Cardiac muscle cell (in vitro differentiated cells and primary cell): ENCODE measurements at places on chromosomes 11 and 22.
A peak's percentile ranks its signal among the peaks of the same experiment; 100 is the strongest.

DNA sequence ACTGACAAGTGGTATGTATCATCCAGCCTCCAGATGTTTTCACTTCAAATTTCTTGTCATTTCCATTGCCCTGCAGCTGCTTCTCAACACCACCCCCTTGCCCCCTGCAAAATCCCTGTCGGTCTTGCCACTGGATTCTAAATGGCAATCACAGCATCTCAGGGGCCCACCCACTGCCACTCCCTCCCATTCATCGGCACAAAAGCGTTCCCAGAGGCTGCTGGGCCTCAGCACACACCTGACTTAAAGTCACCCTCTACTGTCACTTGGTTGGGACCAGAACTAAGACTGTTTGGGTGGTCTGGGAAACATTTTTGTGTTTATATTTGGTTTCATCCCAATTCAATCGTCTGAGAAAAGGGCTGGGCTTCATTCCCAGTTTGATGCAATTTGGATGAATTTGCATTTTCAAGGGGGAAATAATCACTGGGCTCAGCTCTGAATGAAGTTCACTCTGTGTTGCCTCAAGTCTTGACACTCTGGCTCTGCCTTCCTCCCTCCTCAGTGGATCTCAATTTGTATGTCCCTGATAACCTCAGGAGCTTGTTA lies 27.1 kb downstream of the SYT13 start:
- H3K36me3 ChIP-seq: no peaks in the 10 kb centered on the region
- H3K27ac ChIP-seq: no peak overlapping the region
- H3K4me1 ChIP-seq: no peaks in the 10 kb centered on the region

DNA sequence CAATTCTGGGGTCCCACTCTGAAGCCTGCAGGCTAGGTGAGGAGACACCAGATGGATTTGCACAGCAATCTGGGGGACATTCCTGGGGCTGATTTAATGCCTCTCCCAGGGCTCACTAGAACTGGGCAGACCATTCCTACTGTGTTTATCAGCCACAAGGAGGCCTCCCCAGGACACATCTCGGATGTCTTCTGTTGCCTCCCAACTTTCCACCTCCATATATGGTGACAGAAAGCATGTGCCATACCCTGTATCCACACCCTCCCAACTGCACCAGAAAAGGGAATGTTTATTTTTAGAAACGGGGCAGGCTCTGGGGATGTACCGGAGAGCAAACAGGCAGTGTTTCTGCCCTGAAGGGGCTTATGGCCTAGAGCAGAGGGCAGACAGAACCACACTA lies 181.8 kb downstream of the CSNK2A3 start:
- H3K36me3 ChIP-seq: no peaks in the 10 kb centered on the region
- H3K4me3 ChIP-seq: no peak overlapping the region
- H3K27ac ChIP-seq: peak overlapping the region; percentile 71
- DNase-seq: peak; percentile 10
- H3K27me3 ChIP-seq: no peaks in the 10 kb centered on the region

DNA sequence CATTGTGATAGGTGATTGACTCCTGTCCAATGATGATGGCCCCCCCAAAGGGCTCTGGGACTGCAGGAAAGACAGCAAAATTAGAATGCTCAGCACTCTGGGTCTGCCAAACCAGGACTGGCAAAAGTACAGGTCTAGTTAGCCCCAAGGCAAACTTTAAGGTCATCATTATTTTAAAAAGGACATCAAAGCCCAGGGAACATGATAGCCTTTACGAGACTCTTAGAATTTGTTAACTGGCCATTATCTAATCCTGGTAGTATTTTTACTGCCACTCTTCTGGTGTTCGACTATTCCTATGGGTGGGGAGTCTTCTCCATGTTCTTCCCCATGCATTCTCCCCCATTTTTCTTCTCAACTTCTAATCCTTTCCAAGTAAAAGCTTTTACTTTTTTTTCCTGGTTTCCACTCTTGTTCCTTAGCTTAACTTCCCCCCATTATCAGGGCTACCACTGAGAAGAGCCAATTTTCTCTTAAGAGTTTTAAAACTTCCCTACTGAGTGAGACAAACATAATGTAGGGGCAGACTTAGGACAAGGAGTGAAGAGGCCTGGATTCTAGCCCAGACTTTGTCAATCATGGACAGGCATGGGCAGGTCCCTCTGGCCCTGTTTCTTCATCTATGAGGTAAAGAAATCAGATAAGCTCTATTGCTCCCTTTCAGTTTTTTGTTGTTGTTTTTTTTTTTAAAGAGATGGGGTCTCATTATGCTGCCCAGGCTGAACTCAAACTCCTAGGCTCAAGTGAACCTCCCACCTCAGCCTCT lies 7.1 kb downstream of the DDB1 start:
- no peak overlapping the region for H3K4me3 ChIP-seq
- no peaks in the 10 kb centered on the region for H3K4me1 ChIP-seq
- H3K27me3 ChIP-seq: no peaks in the 10 kb centered on the region
- peaks cover 72% of the 10 kb centered on the region for H3K36me3 ChIP-seq

GRCh38 chr22:46045459-46046298 lies 68.7 kb upstream of the WNT7B start:
- H3K36me3 ChIP-seq: no peaks in the 10 kb centered on the region
- H3K4me1 ChIP-seq: no peaks in the 10 kb centered on the region
- H3K27me3 ChIP-seq: peaks cover 69% of the 10 kb centered on the region

DNA sequence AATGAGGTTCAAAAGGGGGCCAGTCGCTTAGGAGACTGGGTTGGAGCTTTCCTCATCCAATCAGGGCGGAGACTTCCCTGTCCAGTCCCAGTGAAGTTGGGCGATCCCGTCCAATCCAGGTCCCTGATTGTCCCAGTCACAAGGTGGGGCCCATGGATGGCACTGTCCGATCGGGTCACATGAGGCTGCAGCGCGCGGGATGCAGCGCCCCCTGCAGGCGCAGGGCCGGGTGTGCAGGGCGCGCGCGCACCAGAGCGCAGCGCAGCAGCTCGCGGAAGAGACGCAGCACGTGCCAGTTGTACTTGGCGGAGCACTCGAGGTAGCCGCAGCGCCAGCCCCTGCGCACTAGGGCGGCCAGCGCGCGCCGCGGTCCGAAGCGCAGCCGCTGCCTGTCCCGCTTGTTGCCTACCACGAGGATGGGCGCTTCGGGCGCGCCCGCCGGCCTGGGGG lies 2.3 kb downstream of the RASL10A start:
- H3K27ac ChIP-seq: no peak overlapping the region
- peaks cover 35% of the 10 kb centered on the region for H3K27me3 ChIP-seq
- DNase-seq: peak; percentile 65
- H3K36me3 ChIP-seq: no peaks in the 10 kb centered on the region
- no peak overlapping the region for H3K4me3 ChIP-seq
- peaks cover 13% of the 10 kb centered on the region for H3K4me1 ChIP-seq

- H3K4me1 ChIP-seq: peaks cover 7% of the 10 kb centered on the region
- no peaks in the 10 kb centered on the region for H3K36me3 ChIP-seq
- H3K4me3 ChIP-seq: no peak overlapping the region
- no peaks in the 10 kb centered on the region for H3K27me3 ChIP-seq
- H3K27ac ChIP-seq: no peak overlapping the region
Observed at GRCh38 chr22:19869497-19870152, 15.0 kb upstream of the GNB1L start.

GRCh38 chr11:76734456-76735420 lies 48.4 kb upstream of the TSKU start:
- peaks cover 28% of the 10 kb centered on the region for H3K4me1 ChIP-seq
- H3K27me3 ChIP-seq: no peaks in the 10 kb centered on the region
- DNase-seq: no peak
- no peak overlapping the region for H3K27ac ChIP-seq

DNA sequence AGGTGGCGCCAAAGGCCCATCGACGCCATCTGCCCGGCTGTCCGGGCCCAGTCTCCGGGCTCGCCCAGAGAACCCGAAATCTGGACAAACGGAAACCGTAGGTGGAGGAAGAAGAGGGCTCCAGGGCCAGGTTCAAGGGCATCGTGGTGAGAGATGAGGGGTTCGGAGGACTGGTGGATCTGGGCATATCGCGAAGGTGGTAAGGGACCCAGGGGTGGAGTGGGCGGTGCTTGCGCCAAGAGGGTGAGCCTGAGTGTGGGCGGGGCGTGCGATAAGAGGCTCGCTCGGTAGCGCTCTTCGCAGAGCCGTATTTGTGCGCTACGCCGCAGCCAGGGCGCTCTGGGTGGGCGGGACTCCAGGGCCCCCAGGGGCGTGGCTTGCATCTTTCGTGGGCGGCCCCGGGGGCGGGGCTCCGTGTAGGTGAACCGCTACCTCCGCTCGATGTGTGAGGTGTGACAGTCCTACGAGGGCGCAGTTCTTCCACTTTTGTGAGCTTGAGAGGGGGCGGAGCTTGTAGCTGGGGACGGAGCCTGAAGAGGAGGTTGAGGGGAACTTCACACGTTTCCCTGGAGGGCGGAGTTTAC lies 4.8 kb downstream of the CD248 start:
- peak; percentile 97 for DNase-seq
- no peaks in the 10 kb centered on the region for H3K36me3 ChIP-seq
- peaks cover 17% of the 10 kb centered on the region for H3K4me1 ChIP-seq

DNA sequence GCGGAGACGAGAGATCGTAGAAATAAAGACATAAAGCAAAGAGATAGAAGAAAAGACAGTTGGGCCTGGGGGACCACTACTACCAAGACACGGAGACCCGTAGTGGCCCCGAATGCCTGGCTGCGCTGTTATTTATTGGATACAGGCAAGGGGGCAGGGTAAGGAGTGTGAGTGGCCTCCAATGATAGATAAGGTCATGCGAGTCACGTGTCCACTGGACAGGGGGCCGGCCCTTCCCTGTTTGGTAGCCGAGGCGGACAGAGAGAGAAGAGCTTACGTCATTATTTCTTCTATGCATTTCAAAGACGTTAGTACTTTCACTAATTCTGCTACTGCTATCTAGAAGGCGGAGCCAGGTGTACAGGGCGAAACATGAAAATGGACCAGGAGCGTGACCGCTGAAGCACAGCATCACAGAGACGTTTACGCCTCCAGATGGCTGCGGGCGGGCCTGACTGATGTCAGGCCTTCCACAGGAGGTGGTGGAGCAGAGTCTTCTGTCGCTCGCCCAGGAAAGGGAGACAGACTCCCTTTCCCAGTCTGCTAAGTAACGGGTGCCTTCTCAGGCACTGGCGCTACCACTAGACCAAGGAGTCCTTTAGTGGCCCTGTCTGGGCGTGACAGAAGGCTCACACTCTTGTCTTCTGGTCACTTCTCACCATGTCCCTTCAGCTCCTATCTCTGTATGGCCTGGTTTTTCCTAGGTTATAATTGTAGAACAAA lies 24.8 kb downstream of the PPP6R2 start:
- H3K36me3 ChIP-seq: peaks cover 14% of the 10 kb centered on the region
- no peaks in the 10 kb centered on the region for H3K4me1 ChIP-seq
- H3K27ac ChIP-seq: peak overlapping the region; percentile 28
- H3K4me3 ChIP-seq: no peak overlapping the region

GRCh38 chr11:57480409-57481137 lies 20.2 kb downstream of the RTN4RL2 start:
- H3K4me3 ChIP-seq: no peak overlapping the region
- H3K27ac ChIP-seq: no peak overlapping the region
- H3K36me3 ChIP-seq: no peaks in the 10 kb centered on the region
- peaks cover 38% of the 10 kb centered on the region for H3K27me3 ChIP-seq
- H3K4me1 ChIP-seq: no peaks in the 10 kb centered on the region
- peak; percentile 61 for DNase-seq

- H3K4me1 ChIP-seq: peaks cover 8% of the 10 kb centered on the region
- no peak overlapping the region for H3K4me3 ChIP-seq
- no peaks in the 10 kb centered on the region for H3K36me3 ChIP-seq
- H3K27me3 ChIP-seq: no peaks in the 10 kb centered on the region
- DNase-seq: no peak
Observed at GRCh38 chr11:132351050-132351449, 980.6 kb downstream of the NTM start.

GRCh38 chr22:38531251-38531938 lies 25.3 kb upstream of the DDX17 start:
- no peaks in the 10 kb centered on the region for H3K27me3 ChIP-seq
- no peak overlapping the region for H3K4me3 ChIP-seq
- no peak for DNase-seq
- H3K36me3 ChIP-seq: no peaks in the 10 kb centered on the region
- H3K27ac ChIP-seq: no peak overlapping the region

GRCh38 chr11:26150031-26150430 lies 181.9 kb upstream of the ANO3 start:
- no peaks in the 10 kb centered on the region for H3K4me1 ChIP-seq
- no peaks in the 10 kb centered on the region for H3K36me3 ChIP-seq
- no peak overlapping the region for H3K27ac ChIP-seq

DNA sequence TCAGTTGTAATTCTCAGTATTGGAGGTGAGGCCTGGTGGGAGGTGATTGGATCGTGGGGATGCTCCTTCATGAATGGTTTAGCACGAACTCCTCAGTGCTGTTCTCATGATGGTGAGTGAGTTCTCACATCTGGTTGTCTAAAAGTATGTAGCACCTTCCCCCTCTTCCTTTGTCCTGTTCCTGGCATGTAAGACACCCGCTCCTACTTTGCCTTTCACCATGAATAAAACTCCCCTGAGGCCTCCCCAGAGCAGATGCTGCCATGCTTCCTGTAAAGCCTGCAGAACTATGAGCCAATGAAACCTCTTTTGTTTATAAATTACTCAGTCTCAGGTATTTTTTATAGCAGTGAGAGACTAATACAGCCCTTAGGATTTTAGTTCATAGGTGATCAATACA lies 191.5 kb downstream of the MAML2 start:
- no peak for DNase-seq
- no peak overlapping the region for H3K27ac ChIP-seq
- H3K4me1 ChIP-seq: peaks cover 13% of the 10 kb centered on the region
- H3K36me3 ChIP-seq: no peaks in the 10 kb centered on the region
- no peaks in the 10 kb centered on the region for H3K27me3 ChIP-seq

GRCh38 chr11:18790883-18791206 lies 753 bp downstream of the PTPN5 start:
- peak overlapping the region; percentile 54 for H3K4me3 ChIP-seq
- no peak overlapping the region for H3K27ac ChIP-seq

DNA sequence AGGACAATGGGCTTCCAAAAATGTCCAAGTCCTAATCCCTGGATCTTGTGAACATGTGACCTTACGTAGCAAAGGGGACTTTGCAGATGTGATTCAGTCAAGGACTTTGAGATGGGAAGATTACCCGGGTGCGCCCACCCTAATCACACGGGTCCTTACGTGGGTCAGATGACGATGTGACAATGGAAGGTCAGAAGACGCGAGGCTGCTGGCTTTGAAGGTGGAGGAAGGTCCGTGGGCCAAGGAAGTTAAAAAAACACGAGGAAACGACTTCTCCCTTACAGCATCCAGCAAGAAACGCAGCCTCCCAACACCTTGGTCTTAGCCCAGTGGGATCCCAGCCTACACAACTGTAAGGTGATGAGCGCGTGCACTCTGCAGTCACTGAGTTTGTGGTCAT lies 860.1 kb downstream of the TBC1D22A start:
- DNase-seq: no peak
- no peak overlapping the region for H3K27ac ChIP-seq
- no peaks in the 10 kb centered on the region for H3K27me3 ChIP-seq
- H3K4me1 ChIP-seq: no peaks in the 10 kb centered on the region
- H3K4me3 ChIP-seq: no peak overlapping the region
- no peaks in the 10 kb centered on the region for H3K36me3 ChIP-seq

- no peaks in the 10 kb centered on the region for H3K27me3 ChIP-seq
- H3K36me3 ChIP-seq: peaks cover 11% of the 10 kb centered on the region
- H3K4me3 ChIP-seq: no peak overlapping the region
- H3K27ac ChIP-seq: peak overlapping the region; percentile 30
Observed at GRCh38 chr11:2940147-2940920, 11.1 kb upstream of the PHLDA2 start.
